Occipital lobe (tissue), 3 donors: ENCODE measurements at places on chromosomes 13 and 19.

DNA sequence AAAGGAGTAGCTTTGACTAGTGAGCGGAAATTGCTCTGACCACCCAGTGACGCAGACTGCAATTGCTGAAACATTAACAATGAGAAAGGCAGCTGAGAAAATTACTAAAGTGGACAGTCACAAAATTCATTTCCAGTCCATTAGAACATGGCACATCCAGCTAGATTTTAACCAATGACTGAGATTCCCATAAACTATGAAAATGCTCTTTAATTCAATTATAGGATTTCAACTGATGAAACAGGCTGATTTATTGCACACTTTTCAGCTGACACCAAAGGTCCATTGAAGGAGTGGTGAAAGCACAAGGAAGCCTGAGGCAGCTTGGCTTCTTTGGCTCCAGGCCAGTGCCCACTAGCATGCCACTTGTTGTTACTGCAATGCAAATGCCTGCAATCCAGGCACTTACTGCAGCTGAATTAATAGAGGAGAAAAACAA lies 933.4 kb downstream of the SLITRK6 start:
- no peak for DNase-seq

DNA sequence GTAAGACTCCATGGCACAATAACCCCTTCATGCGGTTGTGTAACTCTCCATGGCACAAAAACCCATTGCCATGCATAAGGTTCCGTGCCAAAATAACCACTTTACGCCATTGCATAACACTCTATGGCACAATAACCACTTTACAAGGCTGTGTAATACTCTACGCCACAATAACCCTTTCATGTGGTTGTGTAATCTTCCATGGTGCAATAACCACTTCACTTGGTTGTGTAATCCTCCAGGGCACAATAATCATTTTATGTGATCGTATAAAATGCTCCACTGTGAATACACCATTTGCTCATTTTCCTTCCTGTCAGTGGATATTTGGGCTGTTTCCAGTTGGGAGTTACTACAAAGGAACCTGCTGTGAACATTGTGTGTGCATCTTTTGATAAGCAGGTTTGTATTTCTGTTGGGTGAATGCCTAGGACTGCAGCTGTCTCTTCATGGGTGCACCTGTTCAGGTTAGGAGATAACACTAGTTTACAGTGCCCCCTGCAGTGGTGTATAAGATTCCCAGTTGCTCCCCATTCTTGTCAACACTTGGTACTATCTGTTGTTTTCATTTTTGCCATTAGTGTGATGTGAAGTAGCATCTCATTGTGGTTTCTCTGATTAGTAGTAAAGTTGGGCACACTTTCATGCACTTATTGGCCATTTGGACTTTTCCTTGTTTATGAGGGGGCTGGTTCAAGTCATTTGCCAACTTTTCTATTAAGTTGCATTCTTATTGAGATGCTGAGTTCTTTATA lies 21.1 kb upstream of the ZSCAN18 start:
- no peak for DNase-seq

GRCh38 chr19:815079-815774 lies 6.5 kb downstream of the PLPPR3 start:
- DNase-seq = no peak

DNA sequence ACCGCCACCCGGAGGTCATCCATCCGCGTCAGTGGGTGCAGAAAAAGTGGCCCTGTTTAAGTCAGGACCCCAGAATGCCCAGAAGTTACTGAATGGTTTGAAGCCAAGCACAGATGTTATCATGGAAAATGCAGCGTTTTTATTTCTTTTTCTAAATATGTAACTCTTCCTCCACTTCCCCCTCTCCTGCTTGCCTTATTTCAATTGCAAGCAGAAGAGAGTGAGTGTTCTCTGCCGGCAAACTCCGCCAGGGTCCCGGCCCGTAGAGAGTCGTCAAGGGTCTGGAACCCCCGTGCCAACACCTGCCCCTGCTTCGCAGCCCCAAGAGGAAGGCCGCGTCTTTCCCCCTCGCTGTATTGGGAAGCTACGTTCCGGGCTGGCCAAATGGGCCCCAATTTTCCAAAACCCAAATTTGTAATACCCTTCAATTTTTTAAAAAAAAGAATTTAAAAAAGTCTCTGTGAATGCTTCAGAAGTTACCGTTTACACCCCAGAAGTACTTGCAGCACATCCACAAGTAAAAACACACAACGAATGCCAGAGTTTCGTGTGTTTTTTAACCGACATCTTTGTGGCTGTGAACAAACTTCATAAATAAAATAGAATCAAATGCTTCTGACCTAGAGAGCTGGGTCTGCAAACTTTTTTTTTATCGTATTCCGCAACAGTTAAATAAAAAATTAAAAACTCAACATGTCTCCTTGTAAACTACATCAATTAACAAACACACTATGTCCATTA lies 712 bp upstream of the PDX1 start:
- DNase-seq = no peak

- DNase-seq = no peak
Measured at GRCh38 chr13:98307463-98308085, 130.5 kb upstream of the RNF113B start.

GRCh38 chr13:20146381-20146780 lies 14.5 kb downstream of the GJA3 start:
- DNase-seq = no peak

GRCh38 chr13:62556978-62557377 lies 1141.3 kb upstream of the PCDH20 start:
- no peak for DNase-seq

GRCh38 chr19:57165846-57166245 lies 1.4 kb downstream of the DUXA start:
- DNase-seq = no peak

DNA sequence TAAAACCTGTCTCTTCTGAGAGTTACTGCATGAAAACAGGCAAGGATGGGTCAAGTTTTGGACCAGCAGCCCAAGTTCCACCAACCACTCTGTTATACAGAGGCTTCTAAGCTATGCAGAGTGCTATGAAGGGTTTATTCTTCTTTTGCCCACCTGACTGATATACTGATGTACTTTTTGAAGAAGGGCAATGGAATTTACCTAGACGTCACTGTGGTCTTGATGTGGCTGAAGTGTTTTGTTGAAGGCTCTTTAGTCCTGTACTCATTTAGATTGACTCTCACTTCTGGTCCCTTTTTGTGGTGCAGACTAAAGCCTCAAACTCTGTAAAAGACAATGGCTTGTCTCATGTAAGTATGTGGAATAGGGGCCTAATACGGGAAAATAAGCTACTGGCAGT lies 92.0 kb downstream of the DGKH start:
- no peak for DNase-seq

DNA sequence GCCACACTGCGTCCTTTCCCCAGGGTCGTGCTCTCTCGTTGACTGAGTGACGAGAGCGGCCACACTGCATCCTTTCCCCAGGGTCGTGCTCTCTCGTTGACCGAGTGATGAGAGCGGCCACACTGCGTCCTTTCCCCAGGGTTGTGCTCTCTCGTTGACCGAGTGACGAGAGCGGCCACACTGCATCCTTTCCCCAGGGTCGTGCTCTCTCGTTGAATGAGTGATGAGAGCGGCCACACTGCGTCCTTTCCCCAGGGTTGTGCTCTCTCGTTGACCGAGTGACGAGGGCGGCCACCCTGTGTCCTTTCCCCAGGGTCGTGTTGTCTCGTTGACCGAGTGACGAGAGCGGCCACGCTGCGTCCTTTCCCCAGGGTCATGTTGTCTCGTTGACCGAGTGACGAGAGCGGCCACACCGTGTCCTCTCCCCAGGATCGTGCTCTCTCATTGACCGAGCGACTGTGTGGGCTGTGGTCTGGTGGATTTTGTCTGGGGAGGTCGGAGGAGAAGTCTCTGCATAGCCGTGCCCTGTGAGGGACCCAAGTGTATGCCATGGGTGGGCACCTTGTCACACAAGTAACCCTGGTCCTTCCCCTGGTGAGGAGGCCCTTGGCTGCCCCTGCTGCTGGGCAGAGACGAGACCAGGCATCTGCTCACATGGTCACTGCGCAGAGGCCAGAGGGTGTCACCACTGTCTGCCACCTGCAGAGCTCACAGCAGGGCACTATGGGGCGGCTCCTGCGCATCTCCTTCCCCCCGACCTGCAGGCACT lies 107.7 kb downstream of the KDM4B start:
- no peak for DNase-seq

- DNase-seq = no peak
Measured at GRCh38 chr13:56558698-56559320, 581.9 kb upstream of the PRR20A start.
